ENCODE measurements at places on chromosomes 7 and 10. TPM values are rescaled to one million over a fixed set of nuclear protein-coding genes. Genes with fewer than 3 reads are reported as not detected.

- H3K27me3 ChIP-seq: no peaks in the 10 kb centered on the region
- no peak for DNase-seq
- no peaks in the 10 kb centered on the region for H3K4me1 ChIP-seq
- no peaks in the 10 kb centered on the region for H3K36me3 ChIP-seq
Measured at GRCh38 chr7:126791306-126791705, 461.4 kb downstream of the GRM8 start.

DNA sequence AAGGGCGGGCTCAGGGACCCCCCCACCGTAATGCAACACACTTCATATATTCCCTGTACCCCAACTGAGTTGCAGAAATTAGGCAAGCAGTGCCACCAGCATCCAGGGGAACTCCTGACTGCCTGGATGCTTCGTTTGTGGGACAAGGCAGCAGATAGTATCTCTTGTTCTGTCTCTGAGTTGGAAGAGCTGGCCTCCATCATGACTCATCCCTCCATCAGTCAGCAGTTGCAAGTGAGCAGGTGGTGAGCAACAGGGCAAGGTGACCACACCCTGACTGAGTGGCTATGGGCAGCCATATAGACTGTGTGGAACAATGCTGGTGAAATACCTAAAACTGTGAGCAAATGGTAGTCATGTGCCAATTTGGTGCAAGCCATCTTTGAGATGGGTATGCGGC lies 22.8 kb upstream of the ADAMTS14 start:
- DNase-seq: peak; percentile 14
- H3K27me3 ChIP-seq: no peaks in the 10 kb centered on the region
- H3K4me1 ChIP-seq: no peaks in the 10 kb centered on the region
- H3K36me3 ChIP-seq: peaks cover 14% of the 10 kb centered on the region
- H3K4me3 ChIP-seq: no peak overlapping the region

DNA sequence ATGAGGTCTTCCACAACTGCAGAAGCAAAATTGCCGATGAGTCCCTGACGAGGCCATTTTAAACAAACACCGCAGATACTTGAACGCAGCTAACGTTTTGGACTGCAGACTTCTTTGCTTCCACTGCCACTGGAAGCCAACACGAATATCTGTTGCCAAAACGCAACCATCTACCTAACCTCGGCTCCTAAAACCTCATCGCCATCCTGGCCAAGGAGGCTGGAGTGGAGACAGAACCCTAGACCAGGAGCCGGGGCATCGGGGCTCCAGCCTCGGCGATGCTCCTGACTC lies 493 bp downstream of the WDR91 start:
- H3K27me3 ChIP-seq: no peaks in the 10 kb centered on the region
- peaks cover 3% of the 10 kb centered on the region for H3K36me3 ChIP-seq
- H3K4me1 ChIP-seq: peaks cover 29% of the 10 kb centered on the region
- H3K27ac ChIP-seq: peak overlapping the region; percentile 77

GRCh38 chr7:25105911-25106310 lies 19.1 kb downstream of the CYCS start:
- no peaks in the 10 kb centered on the region for H3K27me3 ChIP-seq
- H3K4me3 ChIP-seq: no peak overlapping the region
- peaks cover 3% of the 10 kb centered on the region for H3K36me3 ChIP-seq
- no peak for DNase-seq
- H3K4me1 ChIP-seq: peaks cover 12% of the 10 kb centered on the region
- H3K27ac ChIP-seq: no peak overlapping the region

- no peak overlapping the region for H3K4me3 ChIP-seq
- H3K36me3 ChIP-seq: no peaks in the 10 kb centered on the region
- no peaks in the 10 kb centered on the region for H3K4me1 ChIP-seq
- DNase-seq: no peak
- no peak overlapping the region for H3K27ac ChIP-seq
Measured at GRCh38 chr7:29723599-29723998, 82.7 kb upstream of the WIPF3 start.

DNA sequence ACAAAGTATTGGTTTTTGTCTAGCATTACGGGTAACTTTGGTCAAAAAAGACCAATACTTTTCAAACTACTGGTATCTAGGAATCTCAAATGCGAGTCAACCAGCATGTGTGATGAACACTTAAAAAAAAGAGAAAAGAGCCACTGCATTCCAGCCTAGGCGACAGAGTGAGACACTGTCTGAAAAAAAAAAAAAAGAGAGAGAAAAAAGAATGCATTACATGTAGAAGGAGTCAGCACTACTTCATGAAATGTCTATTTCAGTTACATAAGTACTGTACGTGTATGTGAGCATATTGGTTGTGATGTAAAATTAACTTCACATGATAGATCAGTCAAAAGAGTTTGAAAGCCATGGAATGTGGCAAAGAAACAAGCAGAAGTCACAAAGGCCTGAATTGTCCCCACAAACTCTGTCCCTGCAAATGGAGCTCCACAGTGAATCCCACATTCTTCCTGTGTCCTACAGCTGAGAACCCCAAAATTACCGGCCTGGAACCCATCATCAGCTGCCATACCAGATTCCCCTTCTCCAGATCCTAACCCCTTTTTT lies 1.6 kb downstream of the DENND11 start:
- H3K4me3 ChIP-seq: peak overlapping the region; percentile 79
- no peak for DNase-seq
- H3K36me3 ChIP-seq: peaks cover 4% of the 10 kb centered on the region
- peak overlapping the region; percentile 58 for H3K27ac ChIP-seq
- H3K27me3 ChIP-seq: peaks cover 13% of the 10 kb centered on the region

Gene CHPF2
- total RNA-seq: 42.1 TPM

Gene TASOR2
- total RNA-seq: 40.5 TPM

Gene TAS2R4
- 1.1 TPM for total RNA-seq

Gene FAM221A
- total RNA-seq: 8.0 TPM

Gene ASAH2
- 3.9 TPM for total RNA-seq

Gene GSAP
- 4.9 TPM for total RNA-seq

All from activated T-cell treated with anti-CD3 and anti-CD28 coated beads, Interleukin-2, amount 50 U/mL, for 72 hours (primary cell).